ENCODE measurements at places on chromosomes 3 and 15. TPM values are rescaled to one million over a fixed set of nuclear protein-coding genes. Genes with fewer than 3 reads are reported as not detected.

DNA sequence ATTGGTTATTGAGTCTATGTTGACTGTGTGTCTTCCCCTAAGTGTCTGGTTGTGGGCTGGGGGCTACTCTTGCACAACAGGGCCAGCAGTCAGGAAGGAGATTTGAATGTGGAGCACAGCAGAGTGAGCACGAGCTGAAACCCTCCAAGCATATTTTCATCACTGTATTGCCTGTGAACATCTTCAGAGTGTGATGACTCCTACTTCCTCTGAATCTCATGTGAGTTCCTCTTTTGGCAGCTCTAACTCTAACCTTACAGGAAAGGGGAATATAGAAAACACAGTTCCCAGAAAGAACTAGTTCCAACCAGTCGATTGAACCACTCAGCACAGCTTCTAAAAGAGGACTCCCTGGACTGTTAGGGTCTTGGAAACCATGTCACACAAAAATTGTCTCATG lies 211.6 kb downstream of the RAP2B start:
- peak; percentile 15 for DNase-seq

DNA sequence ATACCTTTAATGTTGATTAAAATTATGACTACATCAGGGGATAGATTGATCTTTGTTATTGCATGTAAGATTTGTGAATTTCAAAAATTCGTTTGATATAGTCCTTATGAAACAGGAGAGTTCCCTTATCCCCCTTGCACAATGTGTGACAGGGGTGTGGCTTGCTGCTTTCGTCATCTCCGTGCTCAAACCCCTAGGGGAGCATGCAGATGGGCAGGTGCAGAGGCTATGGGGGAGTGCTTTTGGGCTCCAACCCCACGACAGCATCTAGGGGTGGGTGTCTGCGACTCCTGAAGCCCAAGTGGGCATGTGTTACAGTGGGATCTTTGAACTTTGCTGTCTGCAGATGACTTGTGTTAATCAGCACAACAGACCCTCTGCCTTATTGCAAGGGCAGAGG lies 360.1 kb upstream of the GOLIM4 start:
- no peak for DNase-seq

DNA sequence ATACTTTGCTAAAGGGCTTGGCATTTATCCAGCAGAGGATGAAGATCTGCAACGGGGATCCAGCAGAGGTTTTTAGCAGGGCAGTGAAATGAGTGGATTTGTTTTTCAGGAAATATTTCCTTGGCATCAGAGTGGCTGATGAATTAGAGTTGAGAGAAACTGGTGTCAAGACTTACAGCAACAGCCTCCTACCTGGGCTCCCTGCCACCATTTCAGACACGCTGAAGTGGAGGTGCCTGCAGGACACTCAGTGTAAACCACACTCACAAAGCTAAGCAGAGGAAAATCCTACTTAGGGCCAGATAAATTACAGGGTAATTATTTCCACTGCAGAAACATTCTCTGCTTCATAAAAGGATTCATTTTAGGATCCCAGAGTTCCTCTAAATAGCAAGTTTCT lies 519.7 kb downstream of the FGF12 start:
- no peak for DNase-seq

- DNase-seq, result no peak
Measured at GRCh38 chr3:156997351-156997750, 162.6 kb downstream of the CCNL1 start.

DNA sequence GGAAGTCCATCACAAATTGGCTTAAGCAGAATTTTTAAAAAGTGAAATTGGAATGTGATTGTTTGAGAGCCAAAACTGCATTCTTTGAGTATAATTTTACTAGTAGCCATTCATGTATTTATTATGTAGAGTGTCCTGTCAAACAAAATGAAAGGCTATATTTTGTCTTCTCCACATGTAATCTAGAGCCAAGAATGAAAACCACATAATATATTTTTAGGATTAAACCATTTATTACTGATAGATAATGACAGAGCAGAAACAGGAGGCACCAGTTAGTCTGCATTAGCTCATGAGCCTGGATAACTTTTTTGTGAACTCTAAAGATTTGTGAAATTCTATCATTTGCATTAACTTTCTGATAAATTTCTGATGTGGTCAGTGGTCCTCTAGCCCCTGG lies 130.2 kb downstream of the FILIP1L start:
- no peak for DNase-seq

DNA sequence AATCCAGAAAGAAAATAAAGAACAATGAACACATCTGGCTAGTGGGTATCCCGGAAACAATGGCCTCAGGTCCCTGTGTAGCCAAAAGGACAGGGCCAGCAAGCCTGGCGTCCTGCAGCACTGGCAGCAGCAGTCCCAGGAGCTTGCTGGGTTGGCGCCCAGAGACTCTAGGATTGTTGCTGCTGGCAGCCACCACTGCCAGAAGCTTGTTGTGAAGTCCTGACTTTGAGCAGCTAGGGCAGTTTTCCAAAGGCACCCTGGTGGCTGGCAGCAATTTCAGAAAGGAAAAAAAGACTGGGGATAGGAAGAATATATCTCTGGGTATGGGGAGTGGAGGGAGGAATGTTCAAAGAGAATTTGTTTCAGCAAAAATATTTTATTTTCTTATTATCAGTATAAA lies 11.3 kb downstream of the SHQ1 start:
- no peak for DNase-seq

- DNase-seq, result peak; percentile 49
Measured at GRCh38 chr3:16884748-16885592, at the start of gene PLCL2. Gene PLCL2, plus strand, starts transcription at chr3:16884955. Its CDS starts 85 bp downstream, at chr3:16885040.

DNA sequence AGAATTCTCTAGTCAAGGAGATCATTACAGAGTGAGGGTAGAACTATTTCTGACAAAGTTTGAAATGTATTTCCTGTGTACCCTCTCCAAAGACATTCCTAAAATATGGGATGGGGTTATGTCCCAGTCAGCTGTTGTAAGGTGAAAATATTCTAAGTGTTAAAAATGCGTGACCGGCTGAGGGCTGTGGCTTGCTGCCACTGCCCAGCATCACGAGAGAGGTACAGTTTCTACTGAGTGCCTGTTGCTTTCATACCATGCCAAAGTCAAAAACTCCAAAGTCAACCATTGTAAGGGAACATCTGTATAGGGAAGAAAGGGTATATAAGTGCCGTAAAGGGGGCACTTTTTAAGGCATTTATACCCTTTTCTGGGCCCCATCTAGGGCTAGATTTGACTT lies 30.9 kb downstream of the MAP6D1 start:
- no peak for DNase-seq

DNA sequence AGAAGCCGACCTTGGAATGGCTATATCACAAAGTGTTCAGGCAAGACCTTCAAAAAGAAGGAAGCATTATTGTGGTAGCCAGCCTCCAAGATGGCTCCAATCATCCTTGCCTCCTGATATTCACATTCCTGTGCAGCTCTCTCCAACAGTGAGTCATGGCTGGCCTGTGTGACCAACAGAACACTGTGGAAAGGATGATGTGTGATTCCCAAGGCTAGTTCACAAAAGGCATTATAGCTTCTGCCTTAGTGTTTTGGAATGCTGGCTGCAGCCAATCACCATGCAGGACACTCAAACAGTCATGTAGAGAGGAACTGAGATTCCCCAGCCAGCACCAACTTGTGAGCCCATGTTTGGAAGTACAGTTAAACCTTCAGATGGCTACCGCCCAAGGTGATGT lies 102.6 kb downstream of the EFL1 start:
- DNase-seq, result no peak

GRCh38 chr15:34336991-34337556 lies 507 bp downstream of the SLC12A6 start:
- DNase-seq, result peak; percentile 4

DNA sequence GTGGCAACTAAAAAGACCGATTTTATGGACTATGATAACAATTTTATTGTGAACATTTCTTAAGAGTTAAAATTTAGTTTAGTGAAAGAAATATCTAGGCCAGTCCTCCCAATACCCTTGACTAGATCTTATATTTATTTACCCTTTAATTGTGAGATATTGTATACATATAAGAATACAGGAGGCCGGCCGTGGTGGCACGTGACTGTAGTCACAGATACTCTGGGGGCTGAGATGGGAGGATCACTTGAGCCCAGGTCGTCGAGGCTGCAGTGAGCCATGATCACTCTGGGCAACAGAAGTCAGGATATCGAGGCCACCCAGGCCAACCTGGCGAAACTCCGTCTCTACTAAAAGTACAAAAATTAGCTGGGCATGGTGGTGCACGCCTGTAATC lies 756 bp upstream of the RMDN3 start:
- DNase-seq, result no peak

GRCh38 chr3:127106456-127106855 lies 86.5 kb upstream of the PRR23E start:
- DNase-seq, result no peak

DNA sequence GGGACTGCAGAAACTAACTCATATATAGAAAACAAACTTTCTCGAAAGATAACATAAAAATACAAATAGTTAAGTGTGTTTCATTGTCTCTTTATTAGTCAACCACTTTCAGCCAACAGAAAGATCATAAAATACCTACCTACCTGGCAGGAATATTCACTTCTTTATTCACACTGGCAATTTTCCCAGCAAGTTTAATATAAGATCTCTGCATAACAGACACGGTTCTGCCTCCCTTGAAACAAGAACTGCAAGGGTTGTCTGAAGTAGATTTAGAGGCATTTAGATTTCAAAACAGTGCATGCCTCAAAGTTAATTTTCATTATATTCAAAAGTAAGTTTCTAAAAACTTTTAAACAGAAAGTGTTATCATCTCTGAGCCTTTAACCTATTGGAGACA lies 7.1 kb downstream of the NPTN start:
- no peak for DNase-seq

- no peak for DNase-seq
Measured at GRCh38 chr15:36878684-36879262, 221.6 kb downstream of the MEIS2 start.

DNA sequence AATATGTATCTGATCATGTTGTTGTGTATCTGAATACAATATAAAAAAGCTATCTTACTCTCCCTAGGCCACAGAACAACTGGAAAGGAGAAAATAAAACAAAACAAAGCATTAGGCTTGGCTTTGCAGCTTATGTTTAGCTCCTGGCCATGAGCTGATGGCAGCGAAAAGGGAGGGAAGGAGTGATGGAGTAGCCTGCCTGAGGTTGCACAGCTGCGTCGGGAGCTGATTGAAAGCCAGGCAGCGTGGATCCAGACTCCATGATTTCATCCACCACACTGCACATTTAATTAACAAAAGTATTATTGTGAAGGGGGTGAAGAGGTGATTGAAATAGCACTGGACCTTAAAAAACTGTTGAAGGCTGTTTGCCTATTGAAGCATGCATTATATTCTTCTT lies 212.2 kb downstream of the GABRG3 start:
- peak; percentile 63 for DNase-seq

- peak; percentile 64 for DNase-seq
Measured at GRCh38 chr3:72123908-72124441, 339.0 kb upstream of the PROK2 start.

DNA sequence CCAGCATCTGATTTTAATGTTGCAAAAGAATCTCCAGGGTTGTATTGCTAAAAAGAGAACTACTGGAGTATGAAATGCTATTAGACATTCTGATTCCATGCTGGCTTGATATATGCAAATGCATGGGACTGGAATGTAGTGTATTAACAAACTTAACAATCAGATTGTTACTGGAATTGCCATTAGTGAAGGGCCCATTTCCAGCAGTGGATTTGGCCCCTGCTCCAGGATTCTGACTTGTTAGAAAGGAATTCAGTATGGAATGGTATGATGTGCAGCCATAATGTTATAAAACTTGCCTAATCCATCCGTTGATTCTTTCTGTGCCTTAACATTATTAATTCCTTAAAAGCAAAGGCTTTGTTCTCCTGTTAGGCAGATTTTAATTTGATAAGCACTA lies 7.9 kb downstream of the ARRDC4 start:
- peak; percentile 19 for DNase-seq

GRCh38 chr15:81023483-81024264 lies 23.0 kb downstream of the TLNRD1 start:
- DNase-seq, result peak; percentile 65

DNA sequence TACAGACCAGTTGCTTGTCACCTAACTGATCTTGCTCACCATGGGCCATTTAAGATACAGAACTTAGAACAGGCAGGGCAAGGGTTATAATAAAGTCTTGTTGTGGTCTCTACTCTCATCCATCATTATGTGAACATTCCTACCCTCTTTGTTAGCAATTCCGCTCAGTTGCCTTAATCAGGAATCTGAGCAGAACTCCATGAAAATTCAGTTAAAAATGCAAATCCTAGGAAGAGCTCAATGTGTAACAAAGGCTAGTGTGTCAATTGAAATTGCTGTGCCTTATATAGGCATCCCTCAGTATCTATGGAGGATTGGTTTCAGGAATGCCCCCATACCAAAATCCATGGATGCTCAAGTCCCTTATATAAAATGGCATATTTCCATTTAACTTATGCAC lies 44.5 kb downstream of the CP start:
- DNase-seq, result no peak

GRCh38 chr3:50241163-50241562 lies 5.2 kb downstream of the GNAI2 start:
- no peak for DNase-seq

- peak; percentile 55 for DNase-seq
Measured at GRCh38 chr15:81000144-81000623, 539 bp upstream of the TLNRD1 start.

DNA sequence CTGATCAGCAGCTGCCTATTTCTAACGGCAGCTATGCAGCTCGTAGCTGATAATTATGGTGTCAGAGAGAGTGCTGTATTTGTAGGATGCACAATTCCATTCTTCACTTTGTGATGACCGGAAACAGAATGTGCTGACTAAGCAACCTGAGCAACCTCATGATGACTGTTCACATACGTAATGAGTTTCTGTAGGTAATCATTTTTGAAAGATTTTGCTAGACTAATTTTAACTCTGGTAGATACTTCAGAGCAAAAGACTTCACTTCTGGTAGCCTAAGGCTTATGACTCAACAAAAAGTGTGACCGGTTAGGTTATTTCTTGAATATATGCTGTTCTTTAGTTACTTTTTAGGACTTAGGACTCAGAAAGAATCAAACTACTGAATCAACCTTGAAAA lies 567.7 kb downstream of the NAALADL2 start:
- DNase-seq, result no peak

GRCh38 chr3:138774529-138775253 lies 60.0 kb downstream of the PIK3CB start:
- peak; percentile 85 for DNase-seq

GRCh38 chr3:110070161-110070916 lies 733.0 kb upstream of the DPPA4 start:
- DNase-seq, result peak; percentile 39

RASL12 gene
- 11.6 TPM for polyA plus RNA-seq

IL12A gene
- 1.2 TPM for polyA plus RNA-seq

CATSPER2 gene
- 1.1 TPM for polyA plus RNA-seq

TWF2 gene
- 24.4 TPM for polyA plus RNA-seq

HAPLN3 gene
- 9.5 TPM for polyA plus RNA-seq

AGBL1 gene
- 21.7 TPM for polyA plus RNA-seq

HIGD2B gene
- polyA plus RNA-seq, result not detected

PLA2G4E gene
- 1.6 TPM for polyA plus RNA-seq

TGM4 gene
- polyA plus RNA-seq, result not detected

ITPKA gene
- polyA plus RNA-seq, result 0.22 TPM

SENP7 gene
- polyA plus RNA-seq, result 53.7 TPM

Measured in muscle of arm (tissue), 14 donors.